ENCODE measurements at places on chromosomes 7 and 10.

DNA sequence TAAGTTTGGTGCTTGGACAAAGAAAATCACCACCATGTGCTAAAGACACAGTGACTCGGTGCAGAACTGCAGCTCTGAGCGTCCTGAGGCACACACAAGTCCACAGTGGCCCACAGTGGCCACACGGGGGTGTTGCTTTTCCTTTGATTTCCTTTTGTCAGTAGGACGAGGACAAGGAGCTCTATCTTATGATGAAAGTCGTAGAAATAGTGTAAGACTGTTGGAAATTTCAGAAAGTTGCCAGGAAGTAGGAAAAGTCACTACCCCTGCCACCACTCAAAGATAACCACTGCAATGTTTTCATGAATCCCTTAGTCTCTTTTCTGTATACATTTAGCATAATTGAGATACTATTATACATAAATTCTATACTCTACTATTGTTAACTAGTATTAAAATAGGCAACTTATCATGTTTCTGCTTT lies 146.0 kb downstream of the TNS3 start:
- DNase-seq = peak; percentile 44

GRCh38 chr7:139568813-139569490 lies 45.5 kb downstream of the CLEC2L start:
- DNase-seq = no peak

DNA sequence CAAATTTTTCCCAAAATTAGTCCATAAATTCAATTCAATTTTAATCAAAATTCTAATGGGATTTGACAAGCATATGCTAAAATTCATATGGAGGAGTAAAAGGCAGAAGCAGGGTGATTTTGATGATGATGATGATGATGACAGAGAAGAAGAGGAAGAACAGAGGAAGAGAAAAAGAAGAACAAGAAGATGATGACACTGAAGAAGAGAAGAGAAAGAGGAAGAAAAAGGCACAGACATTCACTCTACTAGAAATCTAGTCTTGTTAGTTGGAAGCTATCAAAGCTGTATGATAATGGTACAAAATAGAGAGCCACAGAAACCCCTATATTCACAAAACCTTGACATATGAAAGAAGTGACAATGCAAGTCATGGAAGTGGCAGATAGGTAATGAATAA lies 157.9 kb downstream of the ELMO1 start:
- no peak for DNase-seq

DNA sequence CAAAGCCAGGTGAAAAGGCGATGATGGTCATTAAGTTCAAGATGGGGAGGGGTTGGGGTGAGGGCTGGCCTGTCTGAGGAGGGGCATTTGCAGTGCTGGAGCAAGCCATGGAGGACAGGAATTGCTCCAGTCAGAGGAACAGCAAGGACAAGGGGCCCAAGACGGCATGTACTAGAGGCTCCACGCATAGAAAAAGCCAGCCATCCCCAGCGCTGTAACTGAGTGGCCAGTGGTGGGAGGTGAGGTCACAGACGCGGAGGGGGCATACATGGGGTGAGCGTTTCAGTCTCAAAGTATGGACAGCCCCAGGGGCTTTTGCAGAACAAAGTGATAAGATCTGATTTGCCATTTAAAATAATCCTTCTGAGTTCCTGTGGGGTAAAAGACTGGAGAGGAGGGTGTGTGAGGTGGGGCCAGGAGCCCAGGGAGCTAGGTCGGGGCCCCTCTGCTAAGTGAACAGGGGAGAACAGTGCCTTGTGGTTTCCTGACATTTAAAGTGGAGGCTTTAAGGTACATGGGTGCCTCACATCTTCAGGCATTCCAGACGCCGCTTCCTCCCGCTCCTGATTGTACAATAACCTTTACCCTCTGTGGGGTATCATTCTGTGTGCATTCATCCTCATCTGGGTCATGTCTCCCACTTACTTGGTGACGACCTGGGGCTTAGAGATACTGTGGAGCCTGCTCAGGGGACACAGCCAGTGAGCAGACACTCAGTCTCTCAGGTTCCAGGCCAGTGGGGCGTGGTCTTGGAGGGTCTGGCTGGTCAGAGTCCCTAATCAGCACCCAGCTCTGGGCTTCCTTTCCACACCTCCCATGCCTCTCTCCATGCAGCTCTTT lies 105.6 kb upstream of the GPR26 start:
- no peak for DNase-seq

DNA sequence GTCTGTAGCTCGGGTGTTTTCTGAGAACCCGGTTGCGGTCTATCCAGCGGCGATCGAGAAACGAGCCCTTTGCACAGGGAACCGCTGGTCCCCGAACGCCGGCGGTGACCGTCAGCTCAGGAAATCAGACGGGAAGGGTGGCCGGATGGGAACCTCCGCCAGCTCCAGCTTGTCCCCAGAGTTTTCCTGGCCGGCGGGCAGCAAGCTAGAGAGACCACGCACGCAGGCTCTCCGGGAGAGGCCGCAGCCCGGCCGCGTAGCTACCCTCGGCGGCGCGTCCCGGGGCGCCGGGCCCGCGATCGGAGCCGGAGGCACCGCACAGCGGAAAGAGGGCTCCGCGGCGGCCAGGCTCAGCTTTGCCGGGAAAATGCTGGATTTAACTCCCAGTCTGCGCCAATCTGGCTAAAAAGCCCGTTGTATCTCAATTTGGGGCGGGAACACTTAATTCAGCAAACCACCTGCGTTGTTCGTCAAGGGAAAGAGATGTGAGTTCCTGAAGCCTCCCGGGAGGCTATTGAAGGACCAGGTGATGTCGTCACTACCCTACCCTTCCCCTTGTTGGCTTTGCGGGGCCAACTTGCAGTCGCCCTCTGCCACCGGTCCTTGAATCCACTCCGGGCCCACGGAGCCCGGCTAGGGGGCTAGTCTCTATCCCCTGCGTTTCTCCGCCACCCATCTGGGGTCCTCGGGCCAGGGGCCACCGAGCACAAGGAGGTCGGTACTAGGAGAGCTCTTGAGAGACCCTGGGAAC lies 859 bp upstream of the CH25H start:
- no peak for DNase-seq

GRCh38 chr7:10874666-10875065 lies 99.0 kb upstream of the PHF14 start:
- no peak for DNase-seq

- no peak for DNase-seq
Measured at GRCh38 chr7:57308631-57309408, 141.2 kb upstream of the ZNF716 start.

GRCh38 chr10:62189131-62189530 lies 79.5 kb downstream of the RTKN2 start:
- no peak for DNase-seq

DNA sequence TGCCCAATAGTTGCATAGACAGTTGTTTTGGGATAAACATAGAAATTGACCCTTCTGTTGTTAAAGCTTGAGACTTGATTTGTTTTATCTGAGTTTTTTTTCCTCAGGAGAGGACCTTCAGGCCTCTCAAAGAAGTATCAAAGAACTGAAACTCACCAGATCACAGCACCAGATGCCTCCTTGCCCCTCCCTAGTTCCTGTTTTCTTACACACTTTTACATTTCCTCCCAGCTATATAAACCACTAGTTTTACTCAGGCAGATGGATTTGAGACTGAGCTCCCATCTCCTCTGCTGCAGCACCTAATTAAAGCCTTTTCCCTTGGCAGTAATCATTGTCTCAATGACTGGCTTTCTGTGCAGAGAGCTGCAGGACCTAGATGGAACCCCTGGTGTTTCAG lies 150.6 kb upstream of the NRG3 start:
- no peak for DNase-seq

DNA sequence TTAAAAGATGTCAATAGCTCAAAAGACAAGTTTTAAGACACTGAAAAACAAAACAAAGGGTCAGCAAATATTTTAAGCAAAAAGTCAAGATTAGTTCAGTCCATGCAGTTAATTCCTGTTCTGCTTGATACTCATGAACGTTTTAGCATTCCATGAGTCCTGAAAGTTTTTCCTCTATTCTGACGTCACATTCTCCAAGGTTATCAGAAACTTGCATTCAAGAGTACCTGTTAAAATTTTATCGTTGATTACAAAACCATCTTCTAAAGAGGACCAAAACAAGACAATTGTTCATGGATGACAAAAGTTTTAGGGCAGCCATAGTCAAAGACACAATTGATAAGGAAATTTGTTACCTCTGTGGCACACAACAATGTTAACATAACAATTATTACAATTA lies 52.5 kb upstream of the VOPP1 start:
- DNase-seq = no peak

- DNase-seq = no peak
Measured at GRCh38 chr7:151895631-151896031, 18.7 kb upstream of the PRKAG2 start.

GRCh38 chr7:40571796-40572195 lies 437.0 kb downstream of the SUGCT start:
- DNase-seq = no peak

GRCh38 chr7:73885433-73885974 lies 24.5 kb downstream of the TMEM270 start:
- no peak for DNase-seq

DNA sequence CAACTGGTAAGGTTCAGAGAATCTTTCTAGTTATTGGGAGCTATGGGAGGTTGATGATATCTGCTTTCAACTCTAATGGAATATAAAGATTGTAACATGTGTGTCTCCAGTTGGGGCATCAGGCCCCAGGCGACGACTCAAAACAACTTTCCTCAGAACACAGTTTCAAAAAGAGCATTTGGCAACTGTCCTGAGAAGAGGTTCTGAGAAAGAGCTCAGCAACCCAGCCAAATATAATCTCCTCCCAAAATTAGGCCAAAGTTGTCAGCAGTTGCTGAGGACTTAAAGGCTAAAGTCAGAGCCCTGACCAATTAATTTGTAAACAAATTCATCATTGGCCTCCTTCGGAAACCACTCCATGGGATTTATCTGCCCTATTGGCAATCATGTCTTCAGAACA lies 251.1 kb upstream of the NFE2L3 start:
- no peak for DNase-seq

DNA sequence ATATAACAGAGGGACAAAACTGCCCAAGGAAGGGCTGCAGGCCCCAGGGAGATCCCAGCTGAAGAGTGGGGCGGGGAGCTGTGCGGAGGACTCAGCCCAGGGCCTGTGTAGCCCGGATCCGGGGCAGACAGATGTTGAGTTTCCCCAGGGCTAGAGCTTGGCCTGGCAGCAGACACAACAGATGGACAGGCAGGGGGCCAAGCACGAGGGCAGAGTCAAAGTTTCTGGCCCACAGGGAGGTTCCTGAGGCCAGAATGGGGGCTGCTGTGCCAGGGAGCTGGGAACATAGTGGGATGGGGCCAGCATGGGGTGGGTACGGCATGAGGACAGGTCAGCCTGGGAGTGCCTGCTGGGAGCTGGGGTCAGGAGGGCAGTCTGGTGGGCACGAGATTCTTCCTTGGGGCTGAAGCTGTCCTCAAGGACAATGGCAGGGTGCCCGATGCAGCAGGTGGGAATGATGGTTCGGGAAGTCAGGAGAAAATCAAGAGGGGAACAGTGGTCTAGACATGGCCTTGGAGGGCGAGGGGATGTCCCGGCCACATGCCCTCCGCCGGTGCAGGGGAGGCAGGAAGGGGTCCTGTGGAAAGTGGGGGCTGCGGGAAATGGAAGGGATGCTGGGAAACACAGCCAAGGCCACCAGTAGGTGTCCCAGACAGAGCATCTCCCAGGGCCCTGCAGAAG lies 519.1 kb upstream of the FOXK1 start:
- DNase-seq = no peak

DNA sequence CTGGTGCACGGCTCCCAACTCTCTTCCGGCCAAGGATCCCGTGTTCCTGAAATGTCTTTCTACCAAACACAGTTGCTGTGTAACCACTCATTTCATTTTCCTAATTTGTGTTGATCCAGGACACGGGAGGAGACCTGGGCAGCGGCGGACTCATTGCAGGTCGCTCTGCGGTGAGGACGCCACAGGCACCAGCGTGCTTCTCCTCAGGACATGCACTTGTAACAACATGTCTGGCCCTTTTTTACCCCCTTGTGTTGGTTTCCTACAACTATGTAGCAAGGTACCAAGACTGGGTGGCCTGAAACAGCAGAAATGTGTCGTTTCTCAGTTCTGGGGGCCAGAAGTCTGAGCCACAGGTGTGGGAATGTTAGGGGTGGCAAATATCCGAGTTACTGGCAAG lies 18.2 kb downstream of the CALML5 start:
- no peak for DNase-seq

Measured in Kasumi-1 (cell line).